Natural killer cell (primary cell): ENCODE measurements at places on chromosomes 12 and 14.

DNA sequence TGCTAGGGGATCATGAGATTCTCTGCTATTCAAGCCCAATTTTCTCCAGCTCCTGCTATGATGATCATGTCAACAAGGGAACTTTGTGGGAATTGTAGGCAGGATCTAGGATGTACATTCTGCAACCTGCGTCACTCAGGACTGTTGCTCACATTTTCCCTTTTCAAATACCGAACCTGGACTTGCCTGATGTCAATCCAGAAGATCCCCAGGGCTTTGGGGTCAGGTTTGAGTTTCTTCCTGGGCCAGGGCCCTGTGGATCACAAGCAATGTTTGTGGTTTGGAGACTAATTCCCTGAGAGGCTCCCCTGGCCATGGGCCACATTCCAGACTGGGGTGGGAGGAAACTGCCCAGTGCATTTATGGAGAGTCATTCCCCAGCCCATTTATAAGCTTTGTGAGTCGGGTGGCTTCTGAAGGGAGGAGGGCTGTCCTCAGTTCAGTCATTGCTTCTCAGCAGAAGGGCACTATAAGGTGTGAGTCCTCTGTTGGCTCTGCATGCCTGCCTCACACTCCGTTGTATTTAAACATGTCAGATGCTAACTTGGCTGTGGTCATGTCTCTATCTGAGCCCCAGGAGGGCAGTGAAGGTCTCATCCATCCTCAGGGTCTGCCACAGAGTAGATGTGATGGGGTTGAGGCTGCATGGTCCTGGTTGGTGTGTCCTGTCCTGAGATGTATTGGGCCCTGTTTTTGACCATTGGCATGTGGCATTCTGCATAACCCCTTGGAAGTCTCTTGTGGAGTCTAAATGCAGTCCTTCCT lies 6.5 kb downstream of the KRT86 start:
- no peak for DNase-seq

- DNase-seq, result no peak
Measured at GRCh38 chr14:100537446-100538350, 49.5 kb downstream of the BEGAIN start.

GRCh38 chr14:100302616-100303015 lies 3.6 kb downstream of the SLC25A29 start:
- no peak for DNase-seq

DNA sequence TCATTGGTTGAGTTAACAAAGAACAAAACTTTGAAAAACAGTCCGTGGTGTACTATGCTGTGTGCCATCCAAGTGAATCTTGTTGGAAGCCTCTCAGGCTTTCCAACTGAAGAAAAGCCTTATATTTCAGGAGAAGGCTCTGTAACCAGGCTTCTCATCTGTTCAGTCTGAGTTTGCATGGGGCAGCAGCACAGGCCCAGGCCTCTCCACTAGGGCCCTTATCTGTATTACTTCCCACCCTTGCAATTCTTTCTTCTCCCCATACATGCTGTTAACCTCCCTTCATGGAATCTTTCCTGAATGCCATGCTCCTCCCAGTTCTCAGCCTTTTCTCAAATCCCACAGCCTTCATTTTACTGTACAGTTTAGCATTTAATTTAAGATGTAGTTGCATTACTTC lies 28.3 kb downstream of the FRMD6 start:
- DNase-seq, result no peak

GRCh38 chr12:103373088-103373523 lies 122.7 kb downstream of the C12orf42 start:
- no peak for DNase-seq

DNA sequence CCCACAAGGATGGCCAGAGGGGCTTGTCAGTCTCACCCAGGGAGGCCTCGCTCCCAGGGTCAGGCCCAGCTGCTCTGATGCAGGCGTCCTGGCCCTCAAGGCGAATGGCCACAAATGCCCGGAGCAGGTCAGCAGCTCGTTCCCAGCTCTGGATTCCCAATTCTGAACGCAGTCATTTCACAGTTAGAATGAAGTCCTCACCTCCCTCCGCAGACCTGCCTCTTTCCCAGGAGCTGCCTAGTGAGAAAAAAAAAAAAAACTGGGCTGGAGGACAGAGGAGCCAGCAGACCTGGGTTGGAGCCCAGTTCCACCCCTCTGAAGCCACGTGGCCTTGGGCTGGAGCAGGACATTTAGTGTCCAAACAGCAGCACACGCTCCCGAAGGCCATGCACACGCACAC lies 62.2 kb upstream of the DIO3 start:
- DNase-seq, result no peak

GRCh38 chr12:12883369-12884001 lies 7.9 kb upstream of the GPRC5A start:
- no peak for DNase-seq

- no peak for DNase-seq
Measured at GRCh38 chr12:109308534-109309380, at the start of gene FOXN4. FOXN4 (minus strand) TSS chr12:109309284; CDS start chr12:109308321, 963 bp downstream.

DNA sequence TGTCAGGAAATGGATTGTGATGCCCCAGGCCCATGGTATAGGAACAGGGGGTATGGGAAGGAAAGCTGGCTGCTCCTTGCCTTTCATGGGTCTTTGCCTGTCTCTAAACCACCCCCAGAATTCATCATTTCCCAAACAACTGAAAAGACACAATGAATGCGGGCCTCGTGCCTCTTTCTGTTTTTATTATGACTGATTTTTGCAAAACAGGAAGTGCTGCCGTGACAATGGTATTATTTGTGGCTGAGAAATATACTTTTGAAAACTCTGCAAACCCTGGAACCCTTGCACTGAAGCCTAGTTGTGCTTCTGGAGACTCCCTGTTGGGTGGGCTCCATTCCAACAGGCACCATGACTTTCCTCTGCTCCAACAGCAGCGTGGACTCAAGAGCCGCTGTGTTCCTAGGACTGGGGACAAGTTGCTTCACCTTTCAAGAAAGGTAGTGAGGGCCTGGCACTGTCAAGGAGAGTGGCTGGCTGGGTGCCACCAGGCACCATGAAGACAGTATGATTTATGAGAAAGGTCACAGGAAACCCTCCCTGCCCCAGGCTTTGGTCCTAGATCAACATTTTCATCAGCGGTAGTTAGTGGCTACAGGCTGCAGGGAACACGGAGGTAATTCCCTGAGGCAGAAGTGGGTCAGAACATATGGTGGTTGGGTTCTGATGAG lies 4.8 kb upstream of the DGLUCY start:
- no peak for DNase-seq

GRCh38 chr12:108633534-108634248 lies at the start of gene SELPLG:
SELPLG (minus strand) TSS chr12:108633894; CDS start chr12:108624307, 9,587 bp downstream.
- peak; percentile 84 for DNase-seq

GRCh38 chr14:70009961-70010360 lies 130.7 kb downstream of the SMOC1 start:
- no peak for DNase-seq

DNA sequence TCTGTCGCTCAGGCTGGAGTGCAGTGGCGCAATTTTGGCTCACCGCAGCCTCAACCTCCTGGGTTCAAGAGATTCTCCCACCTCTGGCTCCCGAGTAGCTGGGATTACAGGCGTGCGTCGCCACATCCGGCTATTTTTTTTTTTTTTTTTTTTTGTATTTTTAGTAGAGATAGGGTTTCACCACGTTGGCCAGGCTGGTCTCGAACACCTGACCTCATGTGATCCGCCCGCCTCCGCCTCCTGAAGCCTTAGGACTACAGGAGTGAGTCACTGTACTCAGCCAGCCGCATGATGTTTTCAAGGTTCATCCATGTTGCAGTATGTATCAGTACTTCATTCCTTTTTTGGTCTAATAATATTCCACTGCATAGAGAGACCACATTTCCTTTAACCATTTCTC lies 2.4 kb upstream of the RNF34 start:
- no peak for DNase-seq

GRCh38 chr12:120324841-120325417 lies 2.6 kb downstream of the PLA2G1B start:
- DNase-seq, result no peak

- DNase-seq, result no peak
Measured at GRCh38 chr12:59675461-59675860, 79.6 kb downstream of the SLC16A7 start.

- no peak for DNase-seq
Measured at GRCh38 chr14:74616507-74616906, 4.5 kb upstream of the LTBP2 start.

DNA sequence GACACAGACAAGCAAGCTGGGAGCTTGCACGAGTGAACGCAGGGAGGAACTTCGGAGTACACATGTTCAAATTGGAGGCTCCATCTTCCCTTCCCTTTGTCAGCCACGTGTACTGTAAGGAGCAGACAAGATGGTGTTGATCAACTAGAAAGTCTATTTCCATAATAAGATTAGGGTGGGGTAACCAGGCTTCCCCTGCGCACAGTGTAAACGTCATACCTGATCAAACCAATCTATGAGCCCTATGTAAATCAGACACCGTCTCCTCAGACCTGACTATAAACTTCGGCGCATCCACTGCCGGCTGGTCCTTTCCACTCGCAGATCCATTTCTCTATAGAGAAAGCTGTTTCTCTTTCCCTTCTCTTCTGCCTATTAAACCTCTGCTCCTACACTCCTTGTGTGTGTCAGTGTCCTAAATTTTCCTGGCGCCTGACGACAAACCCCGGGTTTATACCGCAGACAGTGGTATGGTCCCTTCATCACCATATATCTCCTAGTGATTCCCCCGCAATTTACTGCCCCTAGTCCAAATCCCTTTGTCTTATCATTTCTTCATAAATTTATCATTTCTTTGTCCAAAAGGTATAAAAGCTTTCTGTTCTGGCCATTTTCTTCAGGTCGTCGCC lies 7.5 kb upstream of the ETFBKMT start:
- DNase-seq, result no peak

DNA sequence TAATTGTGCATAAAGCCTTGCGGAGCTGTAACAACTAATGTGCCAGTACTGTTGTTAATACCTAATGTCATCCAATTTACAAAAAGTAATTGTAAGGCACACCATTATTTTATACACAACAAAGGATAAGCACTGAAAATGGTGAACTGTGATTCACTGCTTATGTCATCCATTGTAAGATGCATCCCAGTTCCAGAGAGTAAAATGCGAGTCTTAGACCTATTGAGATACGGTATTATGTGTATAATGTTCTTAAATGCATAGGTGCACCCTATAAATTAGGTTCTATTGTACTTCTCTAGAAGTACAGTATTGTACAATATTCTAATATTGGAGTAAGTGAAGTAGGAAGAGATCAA lies 406 bp downstream of the PARP2 start:
- DNase-seq, result no peak

GRCh38 chr12:119772431-119772830 lies 104.5 kb downstream of the PRKAB1 start:
- DNase-seq, result no peak

GRCh38 chr12:20436316-20436715 lies 68.0 kb downstream of the PDE3A start:
- DNase-seq, result no peak

DNA sequence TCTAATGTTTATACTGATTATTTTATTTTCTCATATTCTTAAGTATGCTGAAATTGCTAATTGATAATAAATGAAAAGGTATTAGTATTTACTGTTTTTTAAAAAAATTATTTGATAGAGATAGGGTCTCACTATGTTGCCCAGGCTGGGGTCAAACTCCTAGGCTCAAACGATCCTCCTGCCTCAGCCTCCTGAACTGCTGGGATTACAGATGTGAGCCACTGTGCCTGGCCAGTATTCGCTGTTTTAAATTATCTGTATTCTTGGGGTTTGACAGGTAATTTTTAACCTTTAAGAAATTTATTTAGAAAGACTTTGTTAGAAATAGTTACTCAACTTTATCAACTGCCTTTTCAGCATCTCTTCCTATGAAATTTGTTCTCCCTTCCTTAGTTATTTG lies 32.2 kb downstream of the RAN start:
- no peak for DNase-seq

DNA sequence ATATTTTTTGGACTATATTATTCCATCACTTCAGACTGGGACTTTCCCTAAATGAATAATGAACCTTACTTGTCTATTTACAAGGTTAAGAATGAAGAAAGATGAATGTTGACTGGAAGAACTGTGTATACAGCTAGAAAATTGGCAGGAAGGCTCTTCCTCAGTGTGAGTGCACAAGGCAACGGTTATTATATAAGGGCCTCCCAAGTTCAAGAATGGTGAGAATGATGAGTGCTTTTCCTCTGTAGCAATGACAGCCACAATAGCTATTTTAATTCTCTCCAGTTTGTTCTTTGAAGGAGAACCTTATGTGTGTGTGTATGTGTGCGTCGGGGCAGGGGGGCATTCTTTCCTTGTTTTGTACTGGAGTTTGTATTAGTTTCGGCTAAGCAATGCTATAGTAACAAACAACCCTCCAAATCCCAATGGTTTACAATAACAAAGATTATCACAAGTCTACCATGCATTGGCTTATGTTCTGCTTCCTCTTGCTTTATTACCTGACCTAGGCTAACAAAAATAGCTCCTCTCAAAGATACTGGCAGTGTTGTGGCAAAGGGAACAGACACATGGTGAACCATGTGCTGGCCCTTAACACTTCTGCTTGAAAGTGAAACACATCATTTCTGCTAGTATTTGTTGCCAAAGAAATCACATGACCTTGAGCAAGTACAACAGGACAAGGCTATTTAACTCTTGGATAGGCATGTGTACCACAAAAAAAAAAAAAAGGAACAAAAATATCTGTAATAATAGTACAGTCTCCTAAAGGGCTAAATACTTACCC lies 139.5 kb downstream of the RMST start:
- DNase-seq, result no peak
